ENCODE measurements at places on chromosomes 13 and 19.

DNA sequence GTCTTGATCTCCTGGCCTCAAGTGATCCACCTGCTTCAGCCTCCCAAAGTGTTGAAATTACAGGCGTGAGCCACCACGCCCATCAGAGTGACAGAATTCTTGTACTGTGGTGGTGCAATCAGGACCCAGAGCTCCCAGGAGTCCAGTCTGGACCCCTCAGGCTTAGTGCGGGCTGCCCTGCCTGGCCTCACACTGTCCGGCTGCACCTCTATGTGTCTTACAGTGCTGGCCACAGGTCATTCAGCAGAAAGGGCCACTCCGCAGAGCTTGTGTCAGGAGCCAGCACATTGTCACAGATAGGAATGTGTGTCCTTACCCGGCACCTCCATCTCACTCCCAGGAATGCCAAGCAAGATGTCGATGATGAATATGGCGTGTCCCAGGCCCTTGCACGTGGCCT lies 49.2 kb downstream of the SMARCA4 start:
- no peak for DNase-seq

- peak; percentile 34 for DNase-seq
Observed at GRCh38 chr13:37134411-37135041, 29.1 kb upstream of the CSNK1A1L start.

- DNase-seq: no peak
Observed at GRCh38 chr13:46211116-46211482, 629 bp upstream of the LRRC63 start.

DNA sequence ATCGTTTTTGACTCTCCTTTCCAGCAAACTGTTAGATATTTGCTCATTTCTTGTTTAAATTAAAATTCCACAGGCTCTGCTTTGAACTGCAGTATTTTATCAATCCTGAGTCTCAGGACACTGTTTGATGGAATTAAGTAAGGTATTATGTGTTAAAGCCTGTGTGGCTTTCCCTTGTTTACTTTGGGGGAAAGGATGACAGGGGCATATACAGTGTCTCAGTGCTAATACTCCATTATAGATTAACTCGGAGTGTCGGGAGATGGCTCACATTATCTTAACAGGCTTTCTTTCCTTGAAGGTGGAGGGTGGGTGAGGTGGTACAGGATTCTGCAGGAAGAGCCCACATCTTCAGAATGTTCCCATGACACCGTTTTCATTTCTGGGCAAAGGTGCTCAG lies 84.7 kb downstream of the SHISA2 start:
- DNase-seq: no peak

DNA sequence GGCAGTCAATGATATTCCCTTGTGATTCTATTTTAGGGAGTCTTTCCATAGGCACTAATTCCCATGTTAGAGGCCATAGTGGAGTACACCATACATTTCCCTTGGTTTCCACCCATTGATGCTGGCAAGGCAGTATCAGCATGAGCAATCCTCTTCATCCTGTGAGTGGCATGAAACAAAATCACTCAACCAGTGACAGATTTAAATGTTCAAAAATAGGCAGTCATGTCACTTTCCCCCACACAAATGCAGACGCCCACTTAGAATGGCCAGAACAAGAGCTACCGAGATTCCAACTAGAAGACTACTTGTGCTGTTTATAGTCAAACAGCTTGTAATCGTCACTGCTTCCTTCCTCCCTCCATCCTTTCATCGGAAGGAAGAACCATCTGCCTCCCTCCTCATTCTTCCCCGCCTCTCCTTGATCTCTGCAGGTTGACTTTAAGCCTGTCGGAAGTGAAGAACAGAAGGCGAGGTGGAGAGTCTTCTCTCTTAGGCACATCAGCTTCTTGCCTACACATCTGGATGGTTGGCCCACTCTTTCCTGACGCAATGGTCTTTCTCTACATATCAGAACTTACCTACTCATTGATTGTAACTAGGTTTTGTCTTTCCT lies 22.6 kb downstream of the RASL11A start:
- DNase-seq: no peak

- DNase-seq: no peak
Observed at GRCh38 chr13:49781806-49782205, 10.7 kb downstream of the KPNA3 start.

- no peak for DNase-seq
Observed at GRCh38 chr13:80250213-80250810, 90.6 kb downstream of the SPRY2 start.

DNA sequence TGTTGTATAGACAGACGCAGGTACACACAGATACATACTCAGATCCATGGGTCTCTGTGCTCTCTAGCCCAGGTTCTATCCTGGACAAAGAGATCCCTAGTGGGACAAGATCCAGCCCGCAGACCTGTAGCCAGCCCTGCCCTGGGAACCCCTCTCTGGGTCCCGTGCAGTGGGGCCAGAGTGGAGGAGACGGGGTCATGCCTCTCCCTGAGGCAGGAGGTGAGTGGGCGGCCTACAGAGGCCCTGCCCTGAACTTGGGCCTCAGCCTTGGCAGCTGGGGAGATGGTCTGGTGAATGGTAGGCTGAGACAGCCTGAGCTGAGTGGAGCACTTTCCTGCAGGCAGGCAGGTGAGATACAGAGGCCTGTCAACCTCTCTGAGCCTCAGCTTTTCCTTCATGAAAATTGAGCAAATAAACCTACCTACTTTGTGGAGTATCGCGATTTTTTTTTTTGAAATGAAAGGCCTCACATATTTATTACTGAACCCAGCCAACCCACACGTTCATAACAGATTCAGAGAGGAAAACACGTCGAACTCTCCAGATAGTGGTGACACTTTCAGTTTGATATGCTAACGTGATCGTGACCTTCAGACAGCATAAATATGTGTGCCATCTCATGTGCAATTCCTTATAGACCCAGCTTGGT lies 3.4 kb upstream of the JUND start:
- DNase-seq: no peak

DNA sequence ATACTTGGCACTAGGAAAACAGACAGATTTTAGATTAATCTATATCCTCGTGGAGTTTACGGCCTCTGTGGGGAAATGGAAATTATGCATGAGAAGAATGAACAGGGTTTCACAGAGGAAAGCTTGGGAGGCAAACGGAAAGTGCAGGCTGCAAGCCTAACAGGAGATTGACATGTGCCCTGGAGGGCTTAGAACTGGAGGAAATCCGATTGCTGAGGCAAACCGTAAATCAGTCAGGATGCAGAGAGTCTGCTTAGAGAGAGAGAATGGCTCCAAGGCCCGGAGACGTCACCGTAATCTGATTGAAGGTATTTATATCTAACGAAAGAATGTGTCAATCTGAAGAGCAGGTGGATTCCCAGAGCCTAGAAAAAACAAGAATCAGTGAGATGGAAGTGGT lies 143.2 kb downstream of the KATNAL1 start:
- DNase-seq: no peak

DNA sequence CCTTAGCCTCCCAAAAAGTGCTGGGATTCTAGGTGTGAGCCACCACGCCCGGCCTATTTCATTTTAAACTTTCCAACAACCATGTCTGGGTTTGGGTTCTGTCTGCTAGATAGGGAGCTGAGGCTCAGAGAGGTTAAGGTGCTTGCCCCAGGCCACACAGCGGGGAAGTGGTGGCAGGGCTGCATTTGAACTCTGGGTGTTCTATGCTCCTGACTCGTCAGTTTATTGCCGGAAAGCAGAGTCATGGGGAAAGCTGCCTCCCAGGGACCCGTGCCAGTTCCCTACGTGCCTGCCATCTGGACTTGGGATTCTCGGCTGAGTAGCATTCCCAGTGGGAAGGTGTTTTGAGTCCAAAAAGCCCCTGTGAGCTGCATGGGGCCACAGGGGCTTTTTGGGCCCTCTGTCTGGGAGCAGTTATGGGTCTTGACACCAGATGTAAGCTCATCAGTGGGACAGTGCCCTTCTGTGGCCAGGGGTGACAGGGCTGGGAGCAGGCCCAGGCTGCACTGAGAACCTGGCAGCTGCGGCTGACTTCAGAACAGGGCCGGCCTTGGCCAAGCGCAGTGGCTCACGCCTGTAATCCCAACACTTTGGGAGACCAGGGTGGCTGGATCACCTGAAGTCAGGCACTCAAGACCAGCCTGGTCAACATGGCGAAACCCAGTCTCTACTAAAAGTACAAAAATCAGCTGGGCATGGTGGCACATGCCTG lies 10.9 kb downstream of the RFX1 start:
- peak; percentile 11 for DNase-seq

DNA sequence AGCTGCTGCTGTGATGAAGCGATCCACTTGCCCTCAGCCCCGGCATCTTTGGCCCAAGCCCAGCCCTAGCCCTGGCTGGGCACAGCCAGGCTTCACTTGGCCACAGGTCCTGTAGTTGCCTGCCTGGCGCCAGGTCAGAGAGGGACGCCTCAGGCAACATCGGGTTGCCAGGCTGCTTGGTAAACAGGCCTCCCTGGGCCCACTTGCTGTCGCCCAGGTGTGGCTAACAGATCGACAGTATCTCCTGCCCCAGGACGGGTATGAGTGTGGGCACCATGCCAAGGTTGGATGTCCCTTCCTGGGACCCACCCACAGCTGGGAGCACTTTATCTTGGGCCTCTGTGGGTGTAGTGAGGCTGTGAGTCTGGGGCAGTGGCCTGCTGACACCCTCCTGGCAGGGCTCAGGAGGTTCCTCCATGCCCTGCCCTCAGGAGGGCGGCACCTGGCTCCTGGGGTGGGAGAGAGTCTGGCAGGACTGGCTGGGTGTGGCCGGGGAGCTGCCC lies 27.8 kb downstream of the CARM1 start:
- DNase-seq: no peak

GRCh38 chr19:54339646-54340358 lies 840 bp upstream of the LILRA4 start:
- DNase-seq: no peak

GRCh38 chr19:57362997-57363687 lies at the start of the genes TRAPPC2B and ZNF547:
TRAPPC2B (plus strand) TSS chr19:57363551; CDS start chr19:57364834, 1,283 bp downstream.
ZNF547 (plus strand) TSS chr19:57363551; CDS start chr19:57368556, 5,005 bp downstream.
- DNase-seq: peak; percentile 99

DNA sequence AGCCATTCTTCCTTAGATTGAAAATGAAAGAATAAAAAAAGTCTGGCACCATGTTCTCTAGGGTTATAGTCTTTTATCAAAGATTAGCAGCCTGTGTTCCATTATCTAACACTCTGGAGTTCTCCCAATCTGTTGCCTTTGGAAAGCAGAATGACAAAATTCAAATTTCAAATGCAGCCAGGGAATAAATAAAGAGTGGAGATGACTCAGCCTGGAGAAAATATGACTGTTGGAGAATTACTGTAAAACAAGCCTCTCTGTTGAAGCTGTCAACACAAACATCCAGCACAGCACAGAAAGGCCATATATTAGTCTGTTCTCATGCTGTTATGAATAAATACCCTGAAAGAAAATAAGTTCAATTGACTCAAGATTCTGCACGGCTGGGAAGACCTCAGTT lies 650.5 kb upstream of the SLC10A2 start:
- DNase-seq: no peak

DNA sequence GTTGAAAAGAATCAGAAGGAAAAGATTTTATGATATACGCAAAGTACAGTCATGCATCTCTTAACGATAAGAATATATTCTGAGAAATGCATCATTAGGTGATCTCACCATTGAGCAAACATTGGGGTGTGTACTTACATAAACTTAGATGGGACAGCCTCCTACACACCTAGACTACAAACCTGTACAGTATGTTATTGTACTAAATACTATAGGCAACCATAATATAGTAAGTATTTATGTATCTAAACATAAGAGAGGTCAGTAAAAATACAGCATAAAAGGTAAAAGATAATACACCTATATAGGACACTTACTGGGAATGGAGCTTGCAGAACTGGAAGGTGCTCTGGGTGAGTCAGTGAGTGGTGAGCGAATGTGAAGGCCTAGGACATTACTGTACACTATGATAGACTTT lies 254.6 kb downstream of the SPRY2 start:
- no peak for DNase-seq

- DNase-seq: no peak
Observed at GRCh38 chr13:77434289-77434688, 101.2 kb upstream of the SCEL start.

DNA sequence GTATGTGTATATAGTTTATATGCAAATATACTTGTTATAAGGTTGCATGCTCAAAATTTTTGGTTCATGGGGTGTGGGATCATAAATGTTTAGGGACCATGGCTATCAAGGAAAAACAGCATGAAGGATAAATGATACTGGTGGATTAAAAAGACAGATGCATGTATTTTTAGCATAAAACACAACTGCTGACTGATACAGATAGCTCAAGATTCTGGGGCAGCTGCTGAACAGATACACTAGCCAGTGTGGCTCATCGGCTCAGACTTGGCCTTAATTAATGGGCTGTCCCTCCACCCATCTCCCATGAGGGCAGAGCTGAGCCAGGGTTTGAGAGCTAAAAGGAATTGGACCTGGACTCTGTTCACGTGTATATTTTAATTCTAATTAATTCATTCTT lies 11.4 kb downstream of the ALOX5AP start:
- no peak for DNase-seq

- peak; percentile 64 for DNase-seq
Observed at GRCh38 chr19:13833330-13834243, 38.3 kb downstream of the ZSWIM4 start.

DNA sequence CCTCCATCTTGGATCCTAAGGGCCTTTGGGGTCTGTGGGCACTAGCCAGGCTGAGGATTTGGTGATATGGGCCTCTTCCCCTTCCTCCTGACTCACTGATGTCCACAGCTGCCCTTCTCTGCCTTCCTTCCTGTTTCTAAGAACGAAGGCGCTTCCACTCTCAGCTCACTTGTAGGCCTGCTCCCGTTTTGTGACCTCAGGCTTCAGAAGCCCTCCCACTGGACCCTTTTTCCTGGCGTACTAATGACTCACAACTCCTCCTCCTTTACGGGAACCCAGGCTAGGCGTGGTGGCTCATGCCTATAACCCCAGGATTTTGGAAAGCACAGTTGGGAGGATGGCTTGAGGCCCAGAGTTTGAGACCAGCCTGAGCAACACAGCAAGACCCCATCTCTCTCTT lies 55.6 kb downstream of the TMED1 start:
- no peak for DNase-seq

DNA sequence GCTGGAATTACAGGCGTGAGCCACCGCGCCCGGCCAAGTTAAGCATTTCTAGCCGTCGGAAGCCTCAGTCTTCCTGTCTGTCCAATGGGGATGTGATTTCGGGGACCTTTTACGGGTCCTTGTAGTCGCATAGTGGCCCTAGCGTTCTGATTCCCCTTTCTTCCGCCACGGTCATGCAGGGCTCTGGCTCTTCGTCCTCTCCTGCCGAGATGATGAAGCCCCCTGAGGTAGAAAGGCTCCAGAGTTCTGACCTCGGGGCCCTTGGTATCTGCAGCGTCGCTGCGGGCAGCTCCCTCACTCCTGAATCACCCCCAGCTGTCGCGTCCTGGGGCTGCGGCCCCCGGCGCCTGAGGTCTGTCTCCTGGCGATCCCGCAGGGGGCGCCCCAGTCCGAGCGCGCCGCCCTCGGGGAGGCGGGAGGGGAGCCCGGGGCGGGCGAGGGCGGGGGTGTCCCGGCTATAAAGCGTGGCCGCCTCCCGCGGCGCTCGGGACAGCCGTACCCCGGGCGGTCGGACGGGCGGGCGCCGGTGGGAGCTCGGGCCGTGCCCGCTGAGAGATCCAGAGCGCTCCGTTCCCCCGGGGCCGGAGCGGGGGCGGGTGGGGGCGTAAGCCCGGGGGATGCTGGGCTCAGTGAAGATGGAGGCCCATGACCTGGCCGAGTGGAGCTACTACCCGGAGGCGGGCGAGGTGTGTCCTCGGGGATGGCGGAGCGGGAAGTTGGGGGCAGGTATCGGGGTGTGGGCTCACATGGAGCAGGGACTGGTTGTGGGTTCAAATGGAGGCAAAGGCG lies at the start of gene FOXA3:
Gene FOXA3 (plus strand): TSS at position 487 of the 789 bp plus-strand sequence. CDS start 131 bp downstream, at position 618.
- DNase-seq: no peak
